ENCODE measurements at places on chromosomes 13 and 19. TPM values are rescaled to one million over a fixed set of nuclear protein-coding genes. Genes with fewer than 3 reads are reported as not detected.

The WDR18 gene
- 17.5 TPM for total RNA-seq

The NCR1 gene
- 213 TPM for total RNA-seq

The COX7A1 gene
- total RNA-seq: not detected

The DACH1 gene
- 2.3 TPM for total RNA-seq

DNA sequence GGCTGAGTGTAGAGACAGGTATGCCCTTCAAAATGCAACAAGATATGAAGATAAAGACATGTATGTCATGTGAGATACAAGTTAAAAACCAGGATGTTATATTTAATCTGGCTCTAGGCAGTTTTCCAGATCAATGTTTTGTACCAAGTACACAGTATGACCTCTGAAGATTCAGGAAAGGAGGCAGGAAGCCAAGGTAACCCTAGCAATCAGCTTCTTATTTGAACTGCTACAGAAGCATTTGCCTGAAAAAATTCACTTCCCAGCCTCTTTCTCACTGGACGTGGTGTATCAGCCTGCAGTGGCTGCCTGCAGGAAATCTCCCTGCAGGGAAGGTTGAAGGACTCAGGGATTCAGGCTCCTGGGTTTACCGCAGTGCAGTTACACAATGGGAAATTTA is 24.1 kb downstream of the OLFM4 start:
- no peak for DNase-seq

Data from natural killer cell (primary cell).